ENCODE measurements at places on chromosomes 11 and 22.
A peak's percentile ranks its signal among the peaks of the same experiment; 100 is the strongest.

DNA sequence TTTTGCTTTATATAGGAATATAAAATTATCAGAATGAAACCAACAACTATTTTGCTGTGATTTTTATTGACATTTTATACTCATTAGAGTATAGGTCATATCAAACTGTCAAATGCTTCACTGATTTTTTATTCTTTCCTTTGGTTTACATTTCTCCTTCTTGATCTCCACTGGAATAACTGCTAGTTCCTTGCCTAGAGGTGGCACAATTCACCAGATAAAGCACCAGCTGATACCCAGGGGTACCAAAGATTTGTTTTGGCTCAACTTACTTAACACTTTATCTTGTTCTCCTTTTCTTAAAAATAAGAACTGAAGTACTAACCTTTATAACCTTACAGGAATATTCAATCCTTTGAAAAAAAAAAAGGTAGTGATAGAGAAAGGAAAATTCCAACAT lies 725.1 kb upstream of the CHORDC1 start:
- no peak for DNase-seq

DNA sequence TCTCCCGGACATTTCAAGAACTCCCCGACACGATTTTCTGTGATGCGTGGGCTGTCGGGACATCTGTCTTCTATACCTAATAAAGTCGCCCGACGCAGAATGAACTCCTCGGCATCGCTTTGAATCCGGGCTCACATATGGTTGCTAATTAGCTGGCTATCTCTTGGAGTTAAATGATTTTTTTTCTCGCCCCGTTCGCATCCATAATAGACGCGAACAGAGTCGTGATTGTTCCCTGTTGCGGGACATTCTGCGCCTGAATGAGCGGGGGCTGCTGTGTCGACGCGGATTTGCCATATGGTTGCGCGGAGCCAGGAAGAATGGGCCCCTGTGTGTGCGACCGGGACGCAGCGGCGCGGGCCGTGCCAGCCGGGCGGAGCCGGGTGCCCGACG lies 16.4 kb downstream of the CDKN1C start:
- no peak for DNase-seq

DNA sequence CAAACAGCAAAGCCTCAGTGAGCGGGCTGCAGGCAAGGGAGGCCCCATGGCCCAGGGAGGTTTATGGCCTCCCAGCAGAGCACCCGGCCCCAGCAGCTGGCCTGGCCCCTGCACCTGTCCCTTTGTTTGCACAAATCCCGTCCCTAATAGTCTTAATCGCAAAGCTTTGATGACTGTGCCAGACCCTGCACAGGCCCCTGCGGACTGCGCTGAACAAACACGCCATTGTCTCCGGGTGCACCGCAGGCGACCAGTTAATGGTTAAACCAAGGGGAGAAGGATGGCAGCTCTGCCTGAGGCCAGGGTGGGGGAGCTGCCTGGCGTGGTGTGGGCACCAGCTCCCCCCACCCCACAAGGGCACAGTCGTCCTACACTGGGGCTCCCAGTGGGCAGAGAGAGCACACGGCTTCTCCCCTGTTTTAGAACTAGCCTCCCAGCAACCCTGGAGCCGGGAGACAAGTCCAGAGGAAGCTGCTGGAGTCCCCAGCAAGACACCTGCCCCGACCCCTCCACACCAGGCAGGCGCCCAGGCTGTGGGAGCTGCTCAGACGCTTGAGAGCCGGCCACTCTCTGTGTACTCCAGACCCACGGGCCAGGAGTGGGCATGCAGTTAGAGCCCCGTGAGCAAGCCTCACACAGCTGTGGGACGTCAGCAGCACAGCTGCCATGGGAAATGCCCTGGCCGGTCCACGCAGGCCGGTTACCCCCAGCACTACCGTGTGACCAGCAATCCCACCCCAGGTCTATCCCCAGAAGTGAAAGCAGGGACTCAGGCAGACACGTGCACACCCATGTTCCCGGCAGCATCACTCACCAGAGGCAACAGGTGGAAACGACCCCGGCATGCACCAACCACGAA lies 39.7 kb upstream of the TH start:
- DNase-seq: peak; percentile 96

- DNase-seq: no peak
Observed at GRCh38 chr22:24181088-24181995, at the start of gene SUSD2. TSS of gene SUSD2 (plus strand) at chr22:24181487. CDS start at chr22:24181520, 33 bp downstream.

DNA sequence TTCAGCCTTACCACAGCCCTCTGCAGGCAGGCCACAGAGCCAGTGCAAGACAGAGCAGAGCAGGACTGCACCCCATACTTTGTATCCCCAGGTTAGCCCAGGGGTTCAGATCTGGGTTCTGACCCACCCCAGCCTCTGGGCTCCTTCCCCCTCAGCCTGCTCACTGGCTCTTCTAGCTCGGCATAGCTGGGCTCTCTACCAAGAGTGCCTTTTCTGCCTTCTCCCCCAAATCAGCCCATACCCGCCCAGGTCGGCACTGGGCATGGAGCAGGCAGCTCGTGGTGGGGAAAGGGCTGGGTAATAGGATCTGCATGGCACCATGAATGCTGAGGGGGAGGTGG lies 8.3 kb downstream of the RELT start:
- DNase-seq: no peak

DNA sequence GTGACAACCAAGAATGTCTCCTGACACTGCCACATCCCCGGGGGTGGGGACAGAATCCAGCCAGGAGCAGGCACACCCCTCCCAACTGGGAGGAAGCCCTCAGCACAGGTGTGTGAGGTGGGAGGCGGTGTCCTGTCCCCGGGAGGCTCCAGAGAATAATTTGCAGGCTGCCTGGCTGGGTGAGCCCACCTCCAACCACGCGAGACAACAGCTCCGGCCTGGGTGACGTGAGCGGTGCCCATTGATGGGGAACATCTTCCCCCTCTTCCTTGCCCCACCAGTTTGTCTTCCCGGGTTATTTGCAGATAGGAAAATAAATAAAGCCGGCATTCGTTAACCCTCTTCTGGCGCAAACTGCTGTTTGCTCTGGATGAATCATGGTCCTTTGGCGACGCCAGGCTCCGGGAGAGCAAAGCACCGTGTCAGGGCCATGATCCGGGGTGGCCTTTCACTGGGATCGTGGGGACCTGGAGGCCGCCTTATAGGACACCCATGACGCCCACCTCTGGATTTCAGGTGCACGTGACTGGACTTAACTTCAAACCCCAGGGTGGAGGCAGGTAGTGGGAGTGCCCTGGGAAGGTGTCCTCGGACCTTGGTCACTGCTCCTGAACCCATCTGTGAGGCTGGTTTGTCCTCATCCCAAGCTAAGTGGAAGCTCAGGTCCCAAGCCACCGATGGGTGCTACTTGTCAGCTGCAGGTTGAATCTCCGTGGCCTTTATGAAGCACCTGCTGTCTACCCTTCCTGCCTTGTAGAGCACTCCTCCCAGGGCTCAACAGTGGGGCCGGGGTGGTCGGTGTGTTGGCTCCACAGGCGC lies 13.9 kb downstream of the CCND1 start:
- peak; percentile 54 for DNase-seq

DNA sequence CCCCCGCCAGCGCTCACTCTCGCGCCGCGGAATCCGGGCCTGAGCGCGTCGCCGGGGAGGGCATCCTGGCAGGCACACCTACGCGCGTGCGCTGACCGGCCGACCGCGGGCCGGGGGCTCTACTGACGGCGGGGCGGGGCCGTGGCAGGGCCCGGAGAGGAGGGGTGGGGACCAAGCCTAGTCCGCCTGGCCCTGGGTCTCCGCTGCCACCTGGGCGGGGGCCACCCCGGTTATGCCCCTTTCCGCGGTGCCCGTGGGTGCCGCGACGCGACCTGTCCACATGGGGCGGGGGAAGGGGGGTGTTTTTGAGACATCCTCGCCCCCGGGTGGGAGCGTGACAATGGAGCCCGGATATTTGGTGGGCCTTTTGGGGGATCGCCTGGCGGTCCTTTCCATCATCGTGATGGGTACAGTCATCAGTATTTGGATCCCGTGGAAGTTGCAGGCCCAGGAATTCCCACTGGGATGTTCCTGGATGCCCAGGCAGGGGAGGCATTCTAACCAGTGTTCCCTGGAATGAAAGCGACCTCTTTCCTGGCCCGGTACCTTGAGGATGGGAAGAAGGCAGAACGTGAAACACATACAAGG lies 2.2 kb downstream of the NCAM1 start:
- DNase-seq: no peak

DNA sequence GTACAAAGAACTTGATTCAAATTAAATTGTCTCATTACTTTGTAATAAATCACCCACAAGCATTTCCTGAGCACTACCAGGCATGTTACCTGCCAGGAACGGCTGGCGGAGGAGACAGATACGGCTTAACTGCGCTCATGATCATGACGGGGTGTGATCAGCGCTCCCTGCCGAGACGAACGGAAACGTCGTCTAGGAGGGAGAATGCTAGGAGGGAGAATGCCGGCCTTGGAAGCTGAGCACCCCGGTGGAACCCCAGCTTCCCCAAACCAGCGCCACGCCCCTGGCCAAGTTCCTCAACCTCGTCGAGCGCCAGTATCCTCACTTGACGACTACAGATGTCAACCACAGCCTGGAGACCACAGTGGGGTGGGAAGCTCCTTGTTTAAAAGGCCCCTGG lies 272.8 kb downstream of the CTTN start:
- DNase-seq: peak; percentile 36

GRCh38 chr22:21761086-21761485 lies 25.5 kb upstream of the YPEL1 start:
- DNase-seq: no peak

- DNase-seq: no peak
Observed at GRCh38 chr11:20007386-20007785, 152.9 kb downstream of the DBX1 start.

DNA sequence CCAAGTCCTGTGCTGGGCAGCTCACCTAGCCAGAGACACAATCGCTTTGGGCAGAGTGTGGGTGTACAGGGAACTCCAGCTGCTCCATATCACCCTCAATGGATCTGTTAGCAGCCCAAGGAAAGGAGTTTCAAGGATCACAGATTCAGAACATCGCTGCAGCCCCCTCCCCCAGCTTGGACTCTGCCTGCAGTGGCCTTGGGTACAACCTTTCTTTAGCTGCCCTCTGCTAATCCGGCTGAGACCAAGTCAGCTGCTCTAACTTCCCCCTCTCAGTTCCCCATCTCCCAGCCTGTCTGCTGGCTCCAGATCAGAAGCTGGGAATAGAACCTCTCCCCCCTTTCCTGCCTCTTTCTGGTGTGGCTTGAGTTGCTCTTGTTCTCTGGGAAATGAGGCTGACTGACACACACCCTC lies 1.3 kb downstream of the TMEM86A start:
- DNase-seq: no peak

DNA sequence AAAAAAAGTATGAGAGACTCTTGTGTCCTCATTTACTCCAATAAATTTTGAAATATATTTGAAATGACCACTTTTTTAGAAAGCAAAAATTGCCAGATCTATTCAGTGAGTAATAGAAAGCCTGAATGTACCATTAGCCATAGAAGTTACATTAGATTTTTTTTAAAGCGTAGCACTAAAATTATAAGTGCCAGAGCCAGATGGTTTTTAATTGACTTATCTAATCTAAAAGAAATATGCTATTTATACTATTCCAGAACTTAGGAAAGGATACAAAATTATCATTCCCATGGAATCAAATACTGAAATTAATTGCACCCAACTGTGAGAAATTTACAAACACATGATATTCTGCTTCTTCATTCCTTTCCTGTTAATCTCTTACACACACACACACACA lies 64.4 kb upstream of the SLC17A6 start:
- no peak for DNase-seq

DNA sequence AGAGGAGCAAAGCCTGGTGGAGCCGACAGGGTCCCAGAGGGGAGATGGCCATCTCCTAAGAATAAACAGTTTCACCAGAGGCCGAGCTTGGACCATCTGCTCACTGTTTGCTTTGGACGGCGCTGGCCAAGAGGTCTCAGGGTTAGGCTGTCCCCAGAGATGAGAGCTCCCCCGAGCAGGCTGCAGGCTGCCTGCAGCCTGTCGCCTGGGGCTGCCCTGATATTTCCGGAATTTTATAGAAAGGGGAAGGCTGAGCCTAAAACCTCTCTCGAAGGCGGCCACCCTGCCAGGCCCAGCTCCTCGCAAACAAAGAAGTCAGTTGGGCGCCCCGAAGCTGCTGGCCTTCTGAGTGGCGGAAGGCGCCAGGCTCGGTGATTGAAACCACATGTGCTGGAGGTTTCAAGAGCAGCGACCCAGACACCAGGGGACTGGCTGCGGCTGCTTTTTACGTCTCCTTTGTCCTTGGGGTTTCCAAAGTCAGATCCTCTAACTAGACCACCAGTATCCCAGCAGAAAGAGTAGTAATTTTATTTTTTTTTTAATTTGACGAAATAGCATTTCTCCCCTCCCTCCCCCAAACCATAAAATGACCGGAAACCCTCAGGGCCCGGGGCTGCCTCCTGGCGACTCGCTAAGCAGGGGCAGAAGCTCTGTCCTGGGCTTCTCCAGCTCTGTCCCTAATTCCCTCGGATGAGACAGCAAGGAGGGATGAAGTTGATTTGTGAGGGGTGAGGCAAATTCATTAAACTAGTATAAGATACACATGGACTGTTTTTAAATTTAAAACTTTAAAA lies 57.4 kb downstream of the CLMP start:
- no peak for DNase-seq

GRCh38 chr22:49968313-49968830 lies 7.8 kb downstream of the PIM3 start:
- DNase-seq: no peak

GRCh38 chr11:35082321-35083180 lies 56.4 kb upstream of the CD44 start:
- DNase-seq: no peak

DNA sequence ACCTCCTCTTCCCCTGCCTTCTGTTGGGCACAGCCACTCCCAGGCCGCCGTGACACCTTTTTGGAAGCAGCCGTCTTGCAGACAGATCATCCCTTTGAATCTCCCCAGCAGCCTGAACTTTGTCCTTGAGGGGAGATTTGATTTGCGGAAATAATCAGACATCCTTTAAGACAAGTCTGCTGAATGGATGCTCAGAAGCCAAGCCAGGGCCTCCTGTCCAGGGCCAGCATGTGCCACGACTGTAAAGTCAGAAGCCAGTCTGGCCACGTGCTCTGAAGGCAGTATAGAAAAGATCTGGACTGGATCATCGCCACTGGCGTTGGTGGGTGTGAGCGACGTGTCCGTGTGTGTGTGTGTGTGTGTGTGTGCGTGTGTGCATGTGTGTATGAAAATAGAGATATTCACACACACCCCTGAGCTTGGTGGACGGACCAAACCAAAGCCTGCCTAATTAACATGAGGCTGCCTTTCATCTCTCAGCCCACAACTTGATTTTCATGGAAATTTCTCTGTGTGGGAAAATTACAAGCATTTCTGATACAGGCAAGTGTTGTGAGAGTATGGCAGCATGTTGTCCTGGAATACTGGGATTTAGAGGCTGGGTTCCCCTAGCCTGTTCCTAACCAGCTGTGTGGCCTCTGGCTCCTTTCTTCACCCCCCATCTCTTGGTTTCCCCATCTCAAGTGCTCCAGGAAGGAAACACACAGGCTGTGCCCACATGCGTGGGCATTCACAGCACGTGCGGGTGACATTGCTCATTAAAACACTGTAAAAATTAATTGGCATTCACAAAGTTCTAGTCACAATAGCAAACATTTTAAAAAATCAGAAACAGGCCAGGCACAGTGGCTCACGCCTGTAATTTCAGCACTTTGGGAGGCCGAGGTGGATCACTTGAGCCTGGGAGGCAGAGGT lies 61.8 kb upstream of the WNT7B start:
- DNase-seq: no peak

All from DMS153 (cell line).